ENCODE measurements at places on chromosomes 6 and 20.

GRCh38 chr6:34317882-34318498 lies 69.2 kb upstream of the SMIM29 start:
- H3K27ac ChIP-seq: no peak overlapping the region
- peaks cover 7% of the 10 kb centered on the region for H3K36me3 ChIP-seq
- peaks cover 47% of the 10 kb centered on the region for H3K4me1 ChIP-seq
- H3K27me3 ChIP-seq: no peaks in the 10 kb centered on the region
- no peak for DNase-seq

- peaks cover 6% of the 10 kb centered on the region for H3K4me1 ChIP-seq
- no peak overlapping the region for H3K27ac ChIP-seq
- H3K4me3 ChIP-seq: no peak overlapping the region
- no peak for DNase-seq
- H3K36me3 ChIP-seq: no peaks in the 10 kb centered on the region
- peaks cover 22% of the 10 kb centered on the region for H3K27me3 ChIP-seq
These were observed 31.7 kb upstream of the RPS6KA2 start for GRCh38 chr6:166658792-166659150.

DNA sequence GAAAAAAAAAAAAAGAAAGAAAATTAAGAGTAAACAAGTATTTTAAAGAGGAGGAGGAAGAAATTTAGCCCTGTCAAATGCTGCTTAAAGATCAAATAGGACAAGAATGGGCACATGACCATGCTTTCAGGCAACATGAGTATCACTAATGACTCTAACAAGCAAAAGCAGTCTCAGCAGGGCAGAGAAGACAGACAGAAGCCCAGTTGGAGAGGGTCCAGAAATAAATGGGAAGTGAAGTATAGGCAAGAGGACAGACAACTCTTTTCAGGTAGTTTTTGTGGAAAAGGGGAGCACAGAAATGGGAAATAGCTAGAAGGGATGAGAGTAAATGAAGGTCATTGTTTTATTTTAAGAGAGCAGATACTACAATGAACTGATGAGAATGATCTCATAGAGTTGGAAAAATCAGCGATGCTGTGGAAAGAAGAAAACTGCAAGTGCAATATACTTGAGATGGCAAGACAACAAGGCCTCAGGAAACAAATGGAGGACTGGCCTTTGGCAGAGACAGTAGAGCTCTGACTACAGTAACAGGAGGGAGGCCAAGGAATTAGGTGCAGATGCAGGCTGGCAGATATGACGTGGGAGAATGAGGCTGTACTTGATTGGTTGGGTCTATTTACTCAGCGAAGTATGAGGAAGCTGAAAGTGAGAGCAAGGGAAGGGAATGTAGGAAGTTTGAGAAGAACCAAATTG lies 40.3 kb downstream of the KIF6 start:
- H3K27ac ChIP-seq: no peak overlapping the region
- H3K36me3 ChIP-seq: no peaks in the 10 kb centered on the region
- H3K4me3 ChIP-seq: no peak overlapping the region
- peaks cover 7% of the 10 kb centered on the region for H3K27me3 ChIP-seq
- no peaks in the 10 kb centered on the region for H3K4me1 ChIP-seq

DNA sequence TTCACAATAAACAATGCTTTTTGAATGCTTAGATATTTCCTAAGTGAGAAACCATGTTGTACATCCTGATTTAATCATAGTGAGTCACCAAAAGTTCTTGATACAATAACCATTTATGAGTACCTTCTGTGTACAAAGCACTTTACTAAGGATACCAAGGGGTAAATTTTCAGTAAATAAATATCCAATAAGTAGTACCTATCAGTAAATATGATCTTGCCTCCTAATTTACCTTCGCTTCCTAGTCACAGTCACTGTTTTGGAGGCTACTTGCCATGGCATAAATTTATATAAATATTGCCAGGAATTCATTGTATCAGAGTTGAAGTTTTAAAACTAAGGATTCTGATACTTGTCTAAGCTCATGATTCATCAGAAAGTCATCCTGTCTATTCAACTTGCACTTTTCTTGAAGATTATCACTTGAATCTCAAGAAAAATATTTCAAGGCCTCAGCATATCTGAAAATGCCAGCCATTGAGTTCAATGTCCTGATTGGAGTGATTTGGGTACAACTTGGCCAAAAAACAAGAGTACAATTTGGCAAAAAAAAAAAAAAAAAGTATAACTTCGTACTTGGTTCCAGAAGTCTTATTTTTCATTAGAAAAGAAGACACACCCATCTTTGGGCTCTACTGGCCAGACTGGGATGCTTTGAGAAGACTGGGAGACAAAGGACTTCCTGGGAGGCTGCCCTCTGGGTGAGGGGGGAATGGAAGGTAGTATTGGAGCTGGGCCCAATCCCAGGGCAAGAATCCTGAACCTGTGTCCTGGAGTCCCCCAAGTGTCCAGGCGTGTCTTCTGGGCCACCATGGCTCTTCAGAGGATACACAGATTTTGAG lies 32.8 kb downstream of the RAB22A start:
- H3K36me3 ChIP-seq: peaks cover 49% of the 10 kb centered on the region
- H3K27me3 ChIP-seq: no peaks in the 10 kb centered on the region
- H3K27ac ChIP-seq: no peak overlapping the region
- no peak for DNase-seq
- no peak overlapping the region for H3K4me3 ChIP-seq
- peaks cover 15% of the 10 kb centered on the region for H3K4me1 ChIP-seq

DNA sequence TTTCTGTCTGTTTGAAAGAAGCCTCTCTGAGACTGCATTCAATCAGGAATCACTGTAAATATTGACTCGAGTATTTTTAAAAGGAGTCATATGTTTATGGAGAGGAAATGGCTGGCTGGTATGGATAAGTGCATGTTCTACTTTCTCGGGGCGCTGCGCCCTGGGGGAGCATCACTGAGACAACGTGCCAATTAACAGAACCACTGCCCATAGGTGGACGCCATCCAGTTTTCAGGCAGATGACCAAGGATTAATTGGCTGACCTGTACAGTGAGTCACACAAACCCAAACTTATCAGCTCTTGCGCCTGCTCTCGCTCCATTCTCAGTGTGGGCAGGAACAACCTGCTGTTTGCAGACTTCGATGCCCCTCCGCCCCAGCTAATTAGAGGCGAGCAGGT lies 571.2 kb downstream of the QKI start:
- H3K4me3 ChIP-seq: no peak overlapping the region
- DNase-seq: no peak
- no peaks in the 10 kb centered on the region for H3K36me3 ChIP-seq
- H3K4me1 ChIP-seq: no peaks in the 10 kb centered on the region
- H3K27me3 ChIP-seq: no peaks in the 10 kb centered on the region

DNA sequence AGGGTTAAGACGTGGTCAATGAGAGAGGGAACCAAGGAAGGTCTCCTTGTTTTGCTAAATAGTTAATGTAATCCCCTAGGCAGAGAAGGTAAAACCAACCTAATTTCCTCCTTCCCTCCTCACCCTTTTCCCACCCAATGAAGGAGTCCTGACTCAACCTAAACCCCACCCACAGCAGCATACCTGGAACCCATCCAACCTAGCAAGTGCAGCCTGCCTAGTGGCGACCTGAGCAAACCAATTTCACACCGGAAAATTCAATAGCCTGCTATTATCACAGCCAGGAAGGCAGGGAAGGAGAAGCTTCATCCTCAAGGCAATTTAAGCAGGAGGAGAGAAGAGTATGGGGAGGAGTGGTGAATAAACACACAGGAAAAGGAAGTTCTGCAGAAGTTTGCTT lies 46.9 kb downstream of the OSTM1 start:
- H3K27ac ChIP-seq: no peak overlapping the region
- no peak overlapping the region for H3K4me3 ChIP-seq
- no peak for DNase-seq
- no peaks in the 10 kb centered on the region for H3K36me3 ChIP-seq
- H3K27me3 ChIP-seq: no peaks in the 10 kb centered on the region

GRCh38 chr20:11230999-11231398 lies 557.2 kb upstream of the JAG1 start:
- no peaks in the 10 kb centered on the region for H3K27me3 ChIP-seq
- no peak for DNase-seq
- no peaks in the 10 kb centered on the region for H3K36me3 ChIP-seq

DNA sequence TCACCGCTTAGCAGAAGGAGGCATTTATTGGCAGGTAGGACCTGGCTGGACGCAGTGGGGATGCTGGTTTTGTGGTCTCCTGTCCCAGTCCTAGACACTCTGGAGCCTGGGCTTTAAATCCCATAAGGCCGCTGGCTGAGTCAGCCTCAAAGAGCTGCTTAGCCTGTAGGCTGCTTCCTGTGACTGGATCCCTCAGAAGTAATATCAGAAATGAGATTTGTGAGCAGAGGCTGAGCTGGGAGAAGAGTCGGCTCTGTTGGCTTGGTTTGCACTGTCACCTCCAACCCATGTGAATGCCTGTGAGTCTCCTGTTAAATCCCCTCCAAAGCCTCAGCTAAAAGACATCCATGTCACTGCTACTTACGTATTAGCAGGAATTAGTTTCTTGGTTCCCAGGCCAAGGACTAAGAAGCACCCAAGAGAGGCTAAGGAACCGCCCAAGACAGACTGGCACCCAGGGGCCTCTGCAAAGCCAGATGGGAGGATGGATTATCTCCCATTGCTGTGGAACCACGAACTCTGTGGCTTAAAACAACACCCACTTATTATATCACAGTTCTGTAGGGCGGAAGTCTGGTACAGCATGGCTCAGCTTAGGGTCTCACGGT lies 289.4 kb downstream of the CDC5L start:
- H3K27me3 ChIP-seq: peaks cover 14% of the 10 kb centered on the region
- no peak overlapping the region for H3K27ac ChIP-seq
- H3K4me3 ChIP-seq: no peak overlapping the region
- peaks cover 5% of the 10 kb centered on the region for H3K4me1 ChIP-seq
- no peak for DNase-seq

DNA sequence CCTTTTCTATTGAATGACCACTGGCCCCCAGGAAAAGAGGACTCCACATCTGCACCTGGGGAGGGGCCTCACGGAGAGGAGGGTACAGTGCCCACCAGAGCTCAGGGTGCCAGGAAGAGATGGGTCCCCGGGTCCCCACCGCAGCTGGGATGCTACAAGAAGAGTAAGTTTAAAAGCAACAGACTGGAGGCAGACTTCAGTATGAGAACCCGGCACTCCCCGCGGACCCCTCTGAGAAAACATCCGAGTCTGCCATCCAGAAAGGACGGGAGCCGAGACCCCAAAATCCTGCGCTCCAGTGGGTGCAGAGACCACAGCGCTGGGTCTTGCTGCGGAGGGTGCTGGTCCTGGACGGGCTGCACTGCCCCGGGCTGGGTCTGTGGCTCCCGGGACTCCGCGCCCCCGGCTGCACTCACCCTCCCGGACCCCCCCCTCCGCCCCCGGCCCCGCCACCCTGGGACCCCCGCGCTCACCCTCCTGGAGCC lies 350 bp downstream of the HELZ2 start:
- H3K27ac ChIP-seq: no peak overlapping the region
- peaks cover 13% of the 10 kb centered on the region for H3K27me3 ChIP-seq
- no peak for DNase-seq
- peaks cover 2% of the 10 kb centered on the region for H3K36me3 ChIP-seq
- H3K4me1 ChIP-seq: peaks cover 1% of the 10 kb centered on the region

DNA sequence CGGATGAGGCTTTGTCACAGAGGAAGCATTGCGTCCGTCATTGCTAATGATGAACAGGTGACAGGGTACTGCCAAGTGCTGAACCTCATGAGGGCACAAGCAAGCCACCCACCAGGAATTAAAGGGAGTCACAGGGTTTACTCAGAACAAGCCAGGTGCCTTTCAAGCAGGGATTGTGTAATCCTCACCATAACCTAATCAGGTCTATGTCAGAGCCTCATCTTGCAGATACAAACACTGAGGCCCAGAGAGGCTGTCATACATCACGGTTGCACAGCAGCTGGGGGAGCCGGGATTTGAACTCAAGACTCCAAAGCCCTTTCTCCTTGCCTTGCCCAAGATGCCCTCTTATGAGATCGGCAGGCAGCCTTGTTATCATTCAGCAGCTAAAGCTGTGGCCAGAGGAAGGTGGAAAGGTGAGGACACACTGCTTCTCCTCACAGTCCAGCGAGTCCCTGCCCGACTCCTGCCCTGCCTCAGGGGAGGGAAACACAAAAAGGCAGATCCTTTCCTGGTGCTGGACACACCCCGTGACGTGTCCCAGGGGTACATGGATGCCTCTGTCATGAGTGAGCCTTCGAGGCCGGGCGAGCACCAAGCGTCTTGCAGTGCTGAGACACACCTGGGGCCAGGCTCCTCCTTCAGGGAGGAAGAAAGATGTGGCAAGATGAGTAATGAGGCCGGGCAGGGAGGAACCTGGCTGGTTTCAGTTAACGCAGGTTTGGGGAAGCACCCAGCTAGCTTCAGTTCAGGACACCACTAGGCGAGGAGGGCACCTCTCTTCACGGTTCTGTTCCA lies 214.9 kb downstream of the LY86 start:
- no peaks in the 10 kb centered on the region for H3K36me3 ChIP-seq
- peaks cover 24% of the 10 kb centered on the region for H3K4me1 ChIP-seq
- DNase-seq: no peak
- H3K27me3 ChIP-seq: peaks cover 14% of the 10 kb centered on the region
- H3K27ac ChIP-seq: no peak overlapping the region

GRCh38 chr20:33927724-33928123 lies 66.0 kb upstream of the RALY start:
- no peak overlapping the region for H3K27ac ChIP-seq
- no peaks in the 10 kb centered on the region for H3K36me3 ChIP-seq
- no peak overlapping the region for H3K4me3 ChIP-seq
- no peaks in the 10 kb centered on the region for H3K4me1 ChIP-seq
- peaks cover 6% of the 10 kb centered on the region for H3K27me3 ChIP-seq

DNA sequence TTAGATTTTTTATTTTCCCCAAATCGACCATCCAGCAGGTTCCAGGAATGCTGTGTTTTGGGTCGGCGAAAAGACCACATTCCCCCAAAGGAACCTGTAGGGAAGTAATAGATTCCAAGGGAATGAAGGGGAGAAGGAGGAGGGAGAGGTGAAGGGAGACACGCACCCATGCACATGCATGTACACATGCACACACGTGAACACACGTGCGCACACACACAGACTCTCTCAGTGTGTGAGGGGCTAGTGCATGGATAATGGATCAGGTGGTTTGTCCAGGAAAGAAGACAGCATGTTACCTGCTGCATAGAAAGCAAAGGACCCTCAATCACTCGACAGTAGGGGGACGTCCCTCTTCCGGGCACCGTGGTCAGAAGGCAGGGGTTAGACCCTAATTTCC lies 52.4 kb upstream of the PDE10A start:
- H3K4me1 ChIP-seq: peaks cover 2% of the 10 kb centered on the region
- peaks cover 15% of the 10 kb centered on the region for H3K27me3 ChIP-seq
- no peaks in the 10 kb centered on the region for H3K36me3 ChIP-seq
- no peak overlapping the region for H3K27ac ChIP-seq

DNA sequence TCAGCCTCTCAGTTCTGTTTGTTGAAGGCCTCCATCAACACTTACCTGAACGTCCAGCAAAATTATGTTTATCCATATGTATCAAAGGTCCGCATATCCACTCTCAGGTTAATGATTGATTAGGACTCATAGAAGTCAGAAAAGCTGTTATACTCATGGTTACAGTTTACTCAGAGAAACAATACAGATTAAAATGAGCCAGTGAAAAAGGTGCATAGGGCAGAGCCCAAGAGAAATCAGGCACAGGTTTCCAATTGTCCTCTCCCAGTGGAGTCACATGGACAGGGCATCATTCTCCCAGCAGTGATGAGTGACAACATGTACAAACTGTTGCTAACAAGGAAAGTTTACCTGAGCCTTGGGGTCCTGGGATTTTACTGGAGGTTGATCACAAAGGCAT lies 36.2 kb downstream of the THEMIS start:
- H3K27me3 ChIP-seq: no peaks in the 10 kb centered on the region
- no peak overlapping the region for H3K4me3 ChIP-seq
- peaks cover 54% of the 10 kb centered on the region for H3K36me3 ChIP-seq
